NK-92 treated with Interleukin-12 subunit alpha and Interleukin-12 subunit beta, amount 100 ng/mL, for 24 hours (cell line): ENCODE measurements at places on chromosomes 12 and 14.

DNA sequence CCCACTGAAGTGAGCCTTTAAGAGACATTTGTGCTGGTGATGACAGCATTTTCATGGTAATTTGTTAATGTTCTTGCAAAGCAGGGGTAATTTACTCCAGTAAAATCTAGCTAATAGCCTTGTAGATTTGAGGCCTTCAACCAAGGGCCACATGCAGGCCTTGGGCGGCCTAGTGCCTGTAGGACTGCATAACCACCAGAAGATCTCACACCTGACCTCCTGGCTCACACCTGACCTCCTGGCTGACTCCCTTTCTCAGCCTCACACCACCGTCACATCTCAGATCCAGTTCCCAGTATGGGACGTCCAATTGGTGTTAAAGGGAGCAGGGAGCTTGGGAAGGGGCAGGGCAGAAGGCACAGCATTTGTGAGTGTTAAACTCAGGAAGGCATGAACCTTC lies 26.9 kb downstream of the C12orf42 start:
- DNase-seq = no peak

DNA sequence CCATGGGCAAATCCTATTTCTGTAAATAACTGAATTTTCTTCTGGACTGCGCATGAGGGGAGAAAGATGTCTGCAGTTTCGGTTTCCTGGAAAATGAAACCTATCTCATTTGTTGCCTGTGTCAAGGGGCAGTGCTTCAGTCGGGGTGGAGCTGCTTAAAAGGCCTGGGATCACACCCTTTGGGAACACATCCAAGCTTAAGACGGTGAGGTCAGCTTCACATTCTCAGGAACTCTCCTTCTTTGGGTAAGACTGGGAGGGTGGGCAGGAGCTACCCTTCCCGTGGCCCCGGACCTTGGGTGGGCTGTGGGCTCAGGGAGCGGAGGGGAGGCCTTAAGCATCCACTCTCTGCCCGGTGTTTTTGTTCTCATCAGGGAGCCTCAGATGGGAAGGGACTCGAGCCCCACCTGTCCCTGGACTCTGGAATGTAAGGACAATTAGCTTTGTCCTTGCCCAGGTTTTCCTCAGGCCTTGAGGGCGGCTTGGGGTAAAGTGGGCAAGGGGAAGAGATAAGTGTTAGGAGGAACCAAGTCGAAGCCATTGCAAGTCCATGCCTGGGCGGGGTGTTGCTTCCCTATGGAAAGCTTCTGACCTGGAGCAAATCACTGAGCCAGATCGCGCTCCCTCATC lies at the start of gene IFI27:
TSS of gene IFI27 (plus strand) at position 185 of the 630 bp plus-strand sequence.
- no peak for DNase-seq

GRCh38 chr14:67746927-67747326 lies 45.2 kb downstream of the RDH12 start:
- no peak for DNase-seq

DNA sequence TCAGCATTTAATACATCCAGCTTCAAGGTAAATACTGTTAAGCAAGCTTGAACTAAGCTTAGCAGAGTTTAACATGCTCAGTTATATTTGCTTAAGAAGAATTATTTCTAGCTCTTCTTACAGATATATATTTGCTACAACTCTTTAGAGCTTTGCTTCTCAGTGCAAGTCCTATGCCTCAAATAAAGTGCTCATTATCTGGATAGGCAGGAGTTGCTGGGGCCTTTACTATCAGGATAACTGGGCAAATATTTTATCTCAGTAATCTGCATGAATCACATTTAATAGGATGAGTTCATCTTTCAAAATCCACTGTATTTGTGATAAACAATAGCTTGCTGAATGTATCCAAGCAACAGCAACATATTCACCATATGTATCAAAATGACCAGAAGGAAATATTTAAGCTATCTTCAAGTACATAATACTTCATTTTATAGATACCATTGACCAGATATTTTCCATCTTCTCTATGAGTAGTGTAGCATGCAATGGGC lies 187.6 kb downstream of the NOVA1 start:
- no peak for DNase-seq

DNA sequence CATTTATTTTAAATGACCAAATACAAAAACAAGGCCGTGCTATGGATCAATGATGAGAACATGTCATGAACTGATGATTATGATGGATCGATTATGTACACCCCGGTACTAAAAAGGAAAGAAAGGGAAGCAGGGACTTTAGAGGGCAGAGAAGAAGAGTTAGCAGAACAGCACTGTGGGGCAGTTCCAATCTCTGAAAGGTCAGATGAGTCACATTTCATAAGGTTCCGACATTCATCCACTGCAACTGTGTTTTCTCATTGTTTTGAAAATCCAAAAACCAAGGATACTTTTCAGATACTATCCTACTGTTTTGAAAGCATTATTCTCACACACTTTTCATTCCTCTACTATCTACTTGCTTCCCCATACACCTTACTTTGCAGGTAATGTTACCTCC lies 169.3 kb downstream of the STXBP6 start:
- DNase-seq = no peak

- no peak for DNase-seq
These were observed 32.5 kb downstream of the FBXO34 start for GRCh38 chr14:55303691-55304145.

DNA sequence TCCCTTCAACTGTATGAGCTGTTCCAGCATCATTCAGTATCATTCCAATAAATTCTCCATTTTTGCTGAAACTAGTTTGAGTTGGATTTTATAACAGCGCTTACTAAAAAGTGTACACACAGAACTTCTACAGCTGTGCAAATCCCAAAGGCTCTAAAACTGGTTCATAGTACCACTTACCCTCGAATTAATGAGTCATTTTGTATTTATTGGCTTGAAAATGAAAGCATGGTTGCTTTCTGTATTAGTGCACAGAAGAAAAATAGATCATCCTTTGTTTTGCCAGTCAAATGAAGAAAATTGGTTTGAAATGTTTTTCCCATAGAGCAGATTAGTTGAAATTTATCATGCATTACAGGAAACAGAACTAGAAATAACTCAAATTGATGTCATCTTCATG lies 268.3 kb upstream of the CPNE8 start:
- DNase-seq = no peak

- no peak for DNase-seq
These were observed 61.1 kb downstream of the RPS6KA5 start for GRCh38 chr14:90999299-90999698.

DNA sequence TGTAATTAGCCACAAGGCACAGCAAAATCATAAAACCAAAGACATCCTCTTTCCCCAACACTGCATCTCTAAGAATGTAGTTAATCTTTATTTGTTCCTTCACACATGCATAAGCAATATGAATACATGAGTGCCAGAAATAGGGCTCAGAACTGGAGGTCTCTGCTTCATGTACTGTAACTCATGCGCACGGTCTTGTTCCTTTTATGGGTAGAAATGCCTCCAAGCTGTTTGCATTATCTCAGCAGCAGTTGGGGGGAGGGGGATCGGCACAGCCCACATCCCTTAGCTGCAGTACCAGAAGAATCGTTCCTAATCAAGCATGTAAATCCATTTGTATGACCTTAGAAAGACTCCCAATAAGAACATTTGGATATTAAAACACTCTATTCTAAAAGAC lies 20.0 kb downstream of the RHOJ start:
- no peak for DNase-seq

GRCh38 chr12:2633176-2633824 lies 161.5 kb upstream of the FKBP4 start:
- no peak for DNase-seq

- DNase-seq = no peak
These were observed 51.1 kb downstream of the HSPB8 start for GRCh38 chr12:119229837-119230236.

DNA sequence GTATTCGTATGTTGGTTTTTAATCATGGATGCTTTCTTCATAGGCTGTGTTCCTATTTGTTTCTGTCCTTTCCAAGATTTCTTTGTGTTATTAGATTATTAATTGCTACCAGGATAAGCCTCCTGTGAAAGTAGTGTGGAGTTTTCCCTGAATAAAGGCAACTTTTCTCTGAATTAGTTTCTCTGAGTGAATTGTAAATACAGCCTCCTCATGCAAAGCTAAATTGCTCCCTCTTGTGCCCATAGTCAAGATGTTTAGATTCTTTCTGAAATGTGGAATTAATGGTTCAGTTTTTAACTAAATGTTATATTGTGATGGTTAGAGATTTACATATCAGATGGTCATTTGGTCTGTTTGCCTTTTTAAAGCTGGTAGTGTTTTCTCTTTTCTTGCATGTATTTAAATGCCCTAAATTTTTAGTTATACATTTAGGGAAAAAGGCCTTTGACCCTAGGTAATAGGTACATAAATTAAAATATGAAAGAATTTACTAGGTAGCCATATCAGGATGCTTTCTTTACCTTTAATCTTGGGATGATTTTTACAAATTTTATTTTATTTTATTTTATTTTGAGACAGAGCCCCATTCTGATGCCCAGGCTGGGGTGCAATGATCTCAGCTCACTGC lies 8.9 kb downstream of the APAF1 start:
- no peak for DNase-seq

DNA sequence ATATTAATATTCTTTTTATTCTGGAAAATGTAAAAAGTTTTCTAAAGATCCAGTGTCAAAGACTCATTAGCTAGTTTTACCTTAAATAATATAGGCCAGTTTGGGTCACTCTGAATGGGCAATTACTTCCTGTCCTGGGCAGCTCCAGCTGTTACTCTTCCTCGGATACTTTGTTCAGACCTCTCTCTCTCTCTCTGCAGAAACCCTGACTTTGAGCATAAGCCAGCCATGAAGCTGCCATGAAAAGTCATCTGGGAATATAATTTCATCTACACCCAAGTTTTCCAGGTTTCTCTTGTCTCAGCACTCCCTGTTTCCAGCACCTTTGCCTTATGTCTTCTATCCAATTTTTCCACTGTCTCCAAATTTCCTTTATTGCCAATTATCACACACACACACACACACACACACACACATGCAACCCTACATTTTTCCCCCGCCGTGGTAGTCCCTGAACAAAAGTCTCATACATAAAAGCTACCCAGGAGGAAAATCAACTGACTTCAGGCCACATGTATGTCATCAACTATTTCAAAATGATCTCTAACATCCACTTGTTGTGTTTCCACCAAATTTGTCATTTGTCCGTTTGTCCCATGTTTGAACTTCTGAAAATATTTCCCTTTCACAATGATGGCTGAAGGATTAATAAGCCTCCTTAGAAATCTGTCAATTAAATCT lies 318.1 kb downstream of the SSPN start:
- no peak for DNase-seq

DNA sequence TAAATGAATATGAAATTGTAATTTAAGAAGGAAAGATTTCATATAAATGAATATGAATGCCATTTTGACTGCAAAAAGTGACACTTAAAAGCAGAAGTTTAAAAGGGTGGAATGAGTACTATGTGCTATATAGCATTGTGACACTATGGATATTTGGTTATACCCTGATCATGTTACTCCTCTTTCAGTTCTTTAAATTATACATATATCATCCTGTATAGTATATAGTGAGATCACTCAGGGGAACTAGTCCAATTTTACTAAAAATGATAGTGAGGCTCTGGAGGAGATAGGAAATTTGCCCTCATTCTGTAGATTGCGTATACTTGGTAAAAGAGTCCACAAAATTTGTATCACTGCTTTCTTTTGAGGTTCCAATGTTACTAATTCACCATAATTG lies 155.7 kb upstream of the BTG1 start:
- DNase-seq = no peak

DNA sequence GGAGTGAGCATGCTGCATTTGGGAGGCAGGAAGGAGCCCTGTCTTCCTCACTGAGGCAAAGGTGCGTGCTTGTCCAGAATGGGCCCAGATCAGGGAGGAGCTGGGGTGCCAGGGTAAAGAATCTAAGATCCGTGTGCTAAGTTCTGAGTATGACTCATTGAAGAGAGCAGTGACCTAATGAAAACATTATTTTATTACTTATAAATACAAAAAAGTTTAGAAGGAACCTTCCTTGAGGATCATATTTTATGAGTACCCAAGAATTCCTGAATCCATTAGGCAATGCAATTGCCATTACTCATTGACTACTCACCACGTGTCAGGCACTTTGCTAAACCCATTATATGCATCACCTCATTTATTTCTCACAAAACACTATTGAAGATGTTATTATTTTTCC lies 264.7 kb downstream of the EGLN3 start:
- DNase-seq = no peak

- DNase-seq = no peak
These were observed 215.9 kb downstream of the CHST11 start for GRCh38 chr12:104672501-104673265.

- no peak for DNase-seq
These were observed 9.1 kb upstream of the BDKRB2 start for GRCh38 chr14:96195441-96196081.

DNA sequence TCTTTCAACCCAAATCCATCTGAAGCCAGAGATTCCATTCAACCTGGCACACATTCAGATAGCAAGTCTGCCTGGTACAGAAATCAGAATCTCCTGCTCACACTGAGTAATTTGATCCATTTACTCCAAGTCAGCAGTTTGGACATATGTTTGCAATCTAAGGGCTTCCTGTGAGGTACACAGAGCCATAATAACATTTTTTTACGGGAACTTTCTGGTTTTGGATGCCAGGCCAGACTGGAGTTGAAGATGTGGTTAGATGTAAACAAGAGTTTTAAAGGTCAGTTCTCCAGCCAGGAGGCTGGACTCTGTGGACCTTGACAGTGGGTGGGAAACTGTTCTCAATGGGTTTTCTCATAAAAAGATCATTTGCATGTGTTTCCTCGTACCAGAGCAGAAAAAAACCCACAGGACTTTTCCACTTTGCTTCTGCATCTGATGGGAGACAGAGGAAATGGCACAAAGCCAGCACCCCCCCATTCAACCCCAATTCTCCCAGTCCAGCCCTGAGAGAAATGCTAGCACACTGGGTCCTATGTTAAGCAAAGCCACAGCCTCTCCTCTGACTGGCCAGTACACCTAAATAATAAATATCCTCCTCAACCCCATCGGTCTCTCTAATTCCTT lies 17.7 kb upstream of the TSPAN11 start:
- DNase-seq = no peak

DNA sequence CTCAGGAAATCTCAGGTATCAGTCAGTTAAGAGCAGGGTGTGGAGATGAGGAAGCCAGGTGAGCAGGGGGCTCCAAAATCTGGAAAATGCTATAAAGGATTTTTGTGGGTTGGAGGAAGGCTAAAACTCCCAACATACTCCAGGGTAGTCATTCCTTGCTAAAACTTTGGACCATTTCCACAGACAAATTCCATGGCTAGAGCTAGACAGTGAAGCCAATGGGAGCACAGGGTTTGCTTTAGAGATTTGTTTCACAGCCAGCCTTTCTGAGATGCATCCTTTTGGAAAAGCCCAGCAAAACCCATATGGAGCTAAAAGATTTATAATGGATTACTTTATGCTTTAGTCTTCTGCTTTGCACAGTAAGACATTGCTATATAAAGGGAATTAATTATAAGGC lies 146.5 kb downstream of the SAMD4A start:
- DNase-seq = no peak
